Activated CD8-positive, alpha-beta T cell treated with anti-CD3 and anti-CD28 coated beads, Interleukin-2, amount 10 ng/mL, durations not matched to agents 7 days and 5 days (primary cell): ENCODE measurements at places on chromosomes 4 and X.
A peak's percentile ranks its signal among the peaks of the same experiment; 100 is the strongest.

DNA sequence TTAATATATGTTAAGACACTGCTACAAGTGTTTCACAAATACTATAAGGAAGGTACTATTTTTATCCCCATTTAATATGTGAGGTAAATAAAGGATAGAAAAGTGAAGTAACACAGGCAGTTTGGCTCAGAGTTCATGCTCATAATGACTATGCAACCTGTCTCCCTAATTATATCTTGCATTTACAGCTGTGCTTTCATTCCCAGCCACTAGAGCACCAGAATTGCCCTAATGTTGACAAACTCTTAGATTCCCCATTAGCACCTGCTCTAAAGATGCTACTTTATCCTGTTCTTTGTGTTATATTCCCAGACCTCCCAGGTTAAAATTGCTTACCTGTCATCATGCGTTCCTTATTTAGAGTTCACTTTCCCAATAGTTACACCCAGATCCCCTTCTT is 833.6 kb downstream of the CCSER1 start:
- no peak for DNase-seq

DNA sequence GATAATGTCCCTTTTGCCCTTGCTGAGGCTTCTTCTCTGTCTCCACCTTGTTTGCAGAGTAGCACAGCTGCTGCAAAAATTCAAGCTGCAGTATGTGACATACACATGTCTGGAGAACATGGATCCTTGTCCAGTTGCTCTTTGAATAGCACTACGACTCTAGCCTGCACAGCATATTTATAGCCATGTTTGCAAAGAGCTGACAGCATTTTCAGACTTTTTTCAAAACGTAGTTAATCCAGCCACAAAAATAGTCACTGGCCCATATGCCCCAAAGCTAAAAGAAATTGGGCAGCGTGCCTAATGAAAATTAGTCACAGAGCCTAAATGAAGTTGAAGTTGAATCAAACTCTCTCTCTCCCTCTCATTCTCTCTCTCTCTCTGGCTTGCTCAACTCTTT is 17.5 kb downstream of the SLC16A2 start:
- no peak for DNase-seq

GRCh38 chrX:94058728-94059382 is 384.8 kb downstream of the FAM133A start:
- peak; percentile 17 for DNase-seq

- no peak for DNase-seq
Measured at GRCh38 chr4:36930562-36931111, 313.9 kb upstream of the NWD2 start.

GRCh38 chr4:162836773-162837172 is 329.9 kb downstream of the NAF1 start:
- DNase-seq: no peak

GRCh38 chr4:128517739-128518510 is 230.3 kb upstream of the PGRMC2 start:
- no peak for DNase-seq

DNA sequence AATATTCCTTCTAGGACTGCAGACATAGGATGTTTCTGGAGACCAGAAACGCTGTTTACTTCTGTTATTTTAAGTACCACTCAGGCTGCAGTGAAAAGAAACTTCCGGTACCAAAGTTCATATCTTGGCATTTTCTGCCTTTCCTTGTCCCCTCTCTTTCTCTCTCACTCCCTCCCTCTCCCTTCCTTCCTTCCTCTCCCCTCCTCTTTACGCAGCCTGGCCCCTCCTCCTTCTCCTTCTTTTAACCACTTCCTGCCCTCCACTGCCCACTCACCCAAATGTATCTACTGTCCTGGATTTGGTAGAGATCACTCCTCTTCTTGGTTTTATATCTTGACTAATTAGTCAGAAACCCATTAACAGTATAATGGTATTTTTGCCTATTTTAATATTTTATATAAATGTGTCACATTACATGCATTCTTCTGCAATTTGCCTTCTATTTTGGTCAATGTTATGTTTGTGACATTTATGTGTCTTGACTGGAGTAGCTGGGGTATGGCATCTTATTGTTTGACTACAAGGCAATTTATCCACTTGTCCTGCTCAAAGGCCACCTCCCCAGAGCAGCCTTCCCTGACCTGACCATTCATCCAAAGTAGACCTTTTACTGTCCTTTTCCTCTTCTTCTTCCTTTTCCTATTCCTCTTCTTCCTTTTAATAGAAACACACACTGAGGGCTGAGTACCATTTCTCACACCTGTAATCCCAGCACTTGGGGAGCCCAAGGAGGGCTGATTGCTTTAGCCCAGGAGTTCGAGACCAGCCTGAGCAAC is 56.9 kb downstream of the BCOR start:
- DNase-seq: no peak

GRCh38 chrX:41386222-41386990 is 52.4 kb downstream of the DDX3X start:
- no peak for DNase-seq

- no peak for DNase-seq
Measured at GRCh38 chr4:128338634-128339355, 51.2 kb upstream of the PGRMC2 start.

DNA sequence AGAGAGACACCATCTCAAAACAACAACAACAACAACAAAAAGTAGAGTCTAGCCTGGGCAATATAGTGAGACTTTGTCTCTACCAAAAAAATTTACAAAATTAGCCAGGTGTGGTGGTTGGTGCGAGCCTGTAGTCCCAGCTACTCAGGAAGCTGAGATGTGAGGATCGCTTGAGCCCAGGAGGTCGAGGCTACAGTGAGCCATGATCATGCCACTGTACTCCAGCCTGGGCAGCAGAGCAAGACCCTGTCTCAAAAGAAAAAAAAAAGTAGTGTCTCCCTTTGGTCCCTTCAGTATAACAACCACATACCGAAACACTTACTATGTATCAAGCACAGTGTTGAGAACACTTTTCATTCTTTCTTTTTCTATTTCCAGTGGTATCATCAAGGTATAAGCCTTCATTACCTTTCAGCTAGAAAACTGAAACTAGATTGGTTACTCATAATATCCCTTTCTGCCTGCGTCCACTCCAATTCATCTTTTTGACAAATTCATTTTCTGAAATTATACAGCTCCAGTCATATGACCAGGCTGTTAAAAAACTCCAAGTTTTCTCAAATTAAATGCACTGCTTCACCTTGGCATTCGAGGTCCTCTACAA is 54.1 kb downstream of the RPS6KA3 start:
- DNase-seq: no peak

DNA sequence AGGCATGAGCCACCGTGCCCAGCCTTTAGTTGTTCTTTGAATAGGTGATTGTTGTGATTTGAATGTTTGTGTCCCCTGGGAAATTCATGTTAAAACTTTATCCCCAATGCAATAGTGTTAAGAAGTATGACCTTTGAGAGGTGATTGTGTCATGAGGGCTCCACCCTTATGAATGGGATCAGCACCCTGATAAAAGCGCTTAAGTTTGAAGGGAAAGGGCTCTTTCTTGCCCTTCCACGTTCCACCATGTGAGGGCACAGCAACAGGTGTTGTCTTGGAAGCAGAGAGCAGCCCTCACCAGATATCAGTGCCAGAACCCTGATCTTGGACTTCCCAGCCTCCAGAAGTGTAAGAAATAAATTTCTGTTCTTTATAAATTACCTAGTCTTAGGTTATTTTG is 33.7 kb upstream of the RP2 start:
- no peak for DNase-seq

DNA sequence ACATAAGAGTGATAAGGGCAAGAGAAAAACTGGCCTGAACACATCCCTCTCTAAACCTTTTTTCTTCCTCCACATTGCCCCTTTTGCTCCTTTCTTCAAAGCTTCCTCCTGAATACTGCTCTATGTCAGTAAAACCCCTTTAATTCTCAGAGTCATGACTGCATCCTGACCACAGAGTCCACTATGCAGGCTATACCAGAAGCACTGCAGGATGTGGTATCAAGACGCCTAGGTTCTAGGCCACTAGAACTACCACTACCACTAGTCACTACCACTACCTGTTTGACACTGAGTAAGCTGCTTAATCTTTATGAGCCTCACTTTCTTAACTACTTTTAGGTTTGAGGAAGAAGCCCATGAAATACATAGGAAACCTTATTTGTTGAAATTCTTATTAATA is 38.7 kb downstream of the ARHGEF9 start:
- peak; percentile 76 for DNase-seq

GRCh38 chr4:116088771-116089170 is 975.4 kb upstream of the NDST4 start:
- DNase-seq: no peak

- no peak for DNase-seq
Measured at GRCh38 chrX:9622128-9622527, 143.5 kb downstream of the GPR143 start.

DNA sequence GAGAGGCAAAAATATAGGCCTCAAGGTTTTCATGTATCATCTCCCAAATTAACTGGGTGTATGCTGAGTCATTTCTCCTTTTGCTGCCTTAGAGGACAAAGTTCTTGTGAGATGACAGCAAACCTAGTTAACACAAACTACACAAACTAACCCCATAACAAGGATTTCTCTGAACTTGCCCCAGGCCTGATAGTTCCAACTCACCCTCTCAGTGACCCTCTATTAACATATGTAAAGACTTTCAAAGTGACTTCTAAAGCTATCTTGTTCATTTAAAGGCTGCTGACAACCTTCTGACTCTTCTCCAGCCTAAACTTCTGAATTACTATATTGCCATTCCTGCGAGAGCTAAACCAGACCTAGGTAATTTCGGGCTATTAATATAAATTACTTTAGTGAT is 43.2 kb upstream of the CCDC149 start:
- DNase-seq: no peak

- DNase-seq: no peak
Measured at GRCh38 chr4:40918330-40918729, 168.6 kb downstream of the NSUN7 start.

DNA sequence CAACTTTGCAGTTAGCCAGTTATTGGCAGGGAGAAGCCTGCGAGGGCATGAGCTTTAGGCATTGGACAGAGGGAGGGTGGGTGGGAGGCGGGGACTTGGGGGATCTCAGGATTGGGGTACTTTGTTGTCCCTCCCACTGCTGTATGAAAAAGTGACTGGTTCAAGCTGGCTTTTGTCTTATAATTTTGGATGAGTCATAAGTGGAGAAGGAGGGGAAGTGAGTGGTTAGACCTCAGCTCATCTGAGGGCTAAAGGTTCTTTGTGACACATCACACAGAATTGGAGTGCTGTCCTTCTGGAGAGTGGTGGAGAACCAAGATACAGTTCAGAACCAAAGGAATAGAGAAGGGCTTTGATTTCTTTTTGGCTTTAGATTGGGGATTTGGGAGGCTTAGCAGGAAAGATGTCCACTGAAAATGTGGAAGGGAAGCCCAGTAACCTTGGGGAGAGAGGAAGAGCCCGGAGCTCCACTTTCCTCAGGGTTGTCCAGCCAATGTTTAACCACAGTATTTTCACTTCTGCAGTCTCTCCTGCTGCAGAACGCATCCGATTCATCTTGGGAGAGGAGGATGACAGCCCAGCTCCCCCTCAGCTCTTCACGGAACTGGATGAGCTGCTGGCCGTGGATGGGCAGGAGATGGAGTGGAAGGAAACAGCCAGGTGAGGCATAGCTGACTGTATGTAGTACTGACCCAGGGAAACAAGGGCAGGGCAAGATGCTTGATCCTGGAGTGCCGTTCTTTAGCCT is at the start of gene SLC4A4:
Gene SLC4A4 (plus strand): TSS at position 175 of the 748 bp plus-strand sequence.
- DNase-seq: peak; percentile 61

DNA sequence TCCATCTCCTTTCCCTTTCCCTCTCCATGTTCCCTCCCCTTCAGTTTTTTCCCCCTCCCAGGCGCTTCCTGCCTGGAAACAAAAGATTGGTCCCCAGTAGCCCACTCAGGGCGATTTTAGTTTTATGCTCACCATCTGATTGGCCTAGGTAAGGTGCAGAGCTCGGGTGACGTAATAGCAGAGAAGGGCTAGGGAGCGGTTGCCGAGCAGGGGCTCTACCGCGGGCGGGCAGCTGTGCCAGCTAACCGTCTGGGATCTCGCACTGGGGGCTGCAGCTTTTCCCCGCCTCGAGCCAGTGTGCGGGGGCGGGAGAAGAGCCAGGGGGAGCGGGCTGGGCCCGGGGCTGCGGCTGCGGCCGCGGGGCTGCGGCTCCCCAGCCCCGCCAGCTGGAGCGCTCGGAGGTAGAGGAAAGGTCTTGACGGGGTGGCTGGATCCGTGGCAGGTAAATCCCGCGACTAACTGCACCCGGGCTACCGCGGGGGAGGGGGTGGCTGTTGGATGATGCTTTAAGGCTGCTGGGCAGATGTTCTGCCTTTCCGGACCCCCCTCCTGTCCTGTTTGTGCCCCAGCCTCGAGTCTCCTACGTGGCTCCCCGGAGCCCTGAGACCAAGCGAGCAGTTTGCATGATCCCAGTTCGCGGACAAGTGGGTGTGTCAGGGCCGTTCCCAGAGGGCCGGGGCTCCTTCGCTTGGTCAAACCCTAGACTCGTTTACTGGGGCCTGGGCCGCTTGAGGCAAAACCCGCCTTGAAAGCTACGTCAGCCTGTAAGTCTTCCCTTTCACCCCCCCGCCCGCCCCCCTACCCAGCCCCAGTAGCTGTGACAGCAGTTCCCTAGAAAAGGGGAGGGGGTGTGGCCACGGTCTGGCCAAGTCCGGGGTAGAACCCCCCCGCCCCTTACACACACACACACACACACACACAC is at the start of gene PAK3:
Gene PAK3 (plus strand): TSS at position 218 of the 922 bp plus-strand sequence. CDS start 26,913 bp downstream, outside the sequence.
- peak; percentile 20 for DNase-seq

- DNase-seq: no peak
Measured at GRCh38 chrX:71997320-71997719, 86.7 kb downstream of the NHSL2 start.

- DNase-seq: no peak
Measured at GRCh38 chrX:45083314-45083713, 117.4 kb downstream of the DIPK2B start.

DNA sequence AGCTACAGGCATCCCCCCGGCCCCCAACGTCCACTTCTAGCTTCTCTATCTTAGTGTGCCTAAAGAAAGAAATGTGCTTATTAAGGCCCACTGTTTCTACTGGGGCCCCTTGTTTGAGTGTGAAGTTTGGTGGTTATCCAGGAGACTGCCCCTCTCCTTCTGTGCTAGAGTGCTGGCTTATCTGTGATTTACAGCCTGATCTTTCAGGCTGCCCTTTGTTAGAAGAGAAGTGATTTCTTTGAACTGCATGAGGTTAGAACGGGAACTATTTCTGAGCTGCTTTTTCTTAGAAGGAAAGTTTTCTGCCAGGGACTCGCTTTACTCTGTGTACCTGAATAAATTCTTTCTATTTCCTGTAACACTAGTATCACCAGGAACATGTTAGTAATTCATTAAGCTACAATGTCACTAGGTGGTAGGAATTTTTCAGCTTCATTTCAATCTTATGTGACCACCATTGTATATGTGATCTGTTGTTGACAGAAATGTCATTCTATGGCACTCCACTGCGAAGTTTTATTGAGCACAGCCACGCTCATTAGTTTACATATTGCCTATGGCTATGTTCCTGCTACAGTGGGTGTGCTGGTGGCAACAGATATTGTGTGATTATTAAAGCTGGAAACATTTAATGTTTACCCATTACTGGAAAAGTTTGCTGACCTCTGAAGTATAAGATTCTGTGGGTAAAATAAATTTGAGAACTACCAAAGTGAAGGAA is 193.8 kb upstream of the CXorf51B start:
- no peak for DNase-seq

GRCh38 chrX:97267396-97268181 is 383.9 kb downstream of the RPA4 start:
- no peak for DNase-seq

- no peak for DNase-seq
Measured at GRCh38 chr4:180518906-180519305, 1724.3 kb upstream of the TENM3 start.
